ENCODE measurements at places on chromosomes 1 and 21.
A peak's percentile ranks its signal among the peaks of the same experiment; 100 is the strongest.

DNA sequence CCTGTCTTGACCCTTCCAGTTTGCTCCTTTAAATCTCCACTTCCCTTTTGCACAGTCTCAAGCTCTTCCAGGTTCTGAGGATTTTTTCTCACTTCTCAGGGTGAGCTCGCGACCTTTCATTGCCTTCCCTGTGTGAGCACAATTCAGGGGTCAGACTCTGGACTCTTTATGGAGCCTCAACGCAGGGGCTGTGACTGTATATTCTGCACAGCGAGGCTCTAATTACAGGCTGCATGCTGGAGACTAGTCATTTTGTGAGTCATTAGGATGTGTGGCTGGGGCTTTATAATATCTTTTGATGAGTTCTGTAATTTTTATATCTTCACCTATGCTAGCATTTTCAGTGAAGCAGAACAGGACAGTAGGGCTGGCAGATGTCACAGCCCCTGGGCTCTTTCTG lies 270.7 kb downstream of the KAZN start:
- DNase-seq: no peak

DNA sequence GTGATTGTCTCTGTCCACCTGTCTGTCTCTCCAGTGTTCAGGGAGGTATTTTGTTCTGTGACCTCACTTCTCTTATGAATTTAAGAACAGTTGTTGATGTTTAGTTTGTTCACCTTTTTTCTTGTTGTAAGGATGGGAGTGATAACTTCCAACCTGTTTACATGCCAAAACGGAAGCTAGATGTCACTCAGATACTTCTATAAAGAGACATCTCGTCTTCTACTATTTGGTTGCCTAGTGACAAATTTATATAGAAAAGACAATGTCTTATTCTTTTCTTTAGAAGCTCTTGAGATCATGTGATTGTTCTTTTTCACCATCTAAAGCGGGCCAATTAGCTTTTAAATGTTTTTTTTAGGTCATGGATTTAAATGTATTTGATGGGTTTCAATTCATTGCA lies 33.8 kb downstream of the PRSS38 start:
- DNase-seq: no peak

- DNase-seq: no peak
Measured at GRCh38 chr1:203513585-203514031, 19.7 kb downstream of the OPTC start.

GRCh38 chr1:88001460-88001859 lies 672.8 kb downstream of the LMO4 start:
- no peak for DNase-seq

DNA sequence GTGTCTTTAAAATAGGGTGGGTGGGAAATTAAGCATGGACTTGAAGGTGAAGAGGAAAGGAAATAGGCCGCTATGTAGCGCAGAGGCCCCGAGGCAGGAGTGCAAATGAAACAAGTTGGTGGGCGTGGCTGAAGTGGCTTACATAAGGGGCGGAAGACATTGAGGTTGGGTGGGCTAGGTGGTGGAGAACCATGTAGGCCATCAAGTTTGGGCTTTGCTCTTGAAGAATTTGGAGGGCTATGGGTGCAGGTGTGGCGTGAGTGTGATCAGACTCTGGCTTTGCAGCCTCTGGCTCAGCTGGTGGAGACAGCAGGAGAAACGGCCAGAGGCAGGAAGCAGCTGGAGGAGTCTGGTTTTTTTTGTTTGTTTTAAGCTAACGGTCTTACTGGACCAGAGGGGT lies 6.7 kb downstream of the SLFNL1 start:
- DNase-seq: no peak

- DNase-seq: no peak
Measured at GRCh38 chr1:18548643-18549042, 67.9 kb downstream of the KLHDC7A start.

GRCh38 chr1:177216587-177217202 lies 45.9 kb downstream of the BRINP2 start:
- DNase-seq: no peak

GRCh38 chr1:245217853-245218608 lies 63.2 kb downstream of the KIF26B start:
- DNase-seq: no peak

GRCh38 chr1:156904187-156904959 lies 10.9 kb downstream of the PEAR1 start:
- DNase-seq: no peak

DNA sequence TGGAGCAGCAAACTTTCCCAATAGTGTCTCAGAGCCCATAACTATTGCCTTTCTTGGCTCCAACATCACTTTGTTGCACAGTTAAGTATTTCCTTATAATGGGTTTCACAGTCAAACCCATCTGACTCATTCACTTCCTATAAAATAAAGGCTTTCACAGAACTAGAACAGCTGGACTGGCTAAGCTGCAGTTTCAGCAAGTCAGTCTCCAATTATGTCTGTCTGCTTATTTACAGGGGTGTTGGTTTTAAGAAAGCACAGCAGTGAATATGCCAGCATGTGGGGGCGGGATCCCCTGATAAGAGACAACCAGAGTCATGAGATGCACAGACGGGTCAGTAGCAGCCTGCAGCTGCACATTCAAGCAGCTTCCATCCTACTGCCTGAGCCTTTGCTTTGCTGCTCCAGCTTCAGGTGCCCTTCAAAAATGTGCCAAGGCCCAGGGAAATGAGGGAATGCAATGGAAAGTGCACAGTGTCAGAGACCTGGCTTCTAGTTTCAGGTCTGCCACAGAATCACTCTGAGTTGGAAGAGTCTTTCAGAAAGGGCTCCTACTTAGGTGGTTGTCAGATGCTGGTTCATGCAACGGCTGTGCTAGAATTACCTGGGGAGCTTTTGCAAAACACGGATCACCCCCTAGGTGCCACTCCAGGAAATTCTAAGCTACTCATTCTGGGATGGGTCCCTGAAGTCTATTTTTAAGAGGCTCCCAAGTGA lies 24.8 kb downstream of the RNF19B start:
- DNase-seq: no peak

- DNase-seq: no peak
Measured at GRCh38 chr1:182476625-182477024, 26.7 kb downstream of the RGSL1 start.

GRCh38 chr1:93681101-93681988 lies at the start of gene BCAR3:
Gene BCAR3, minus strand, starts transcription at chr1:93681837. Its CDS starts 6,907 bp downstream, at chr1:93674930.
- peak; percentile 50 for DNase-seq

GRCh38 chr1:62977366-62977765 lies 193.4 kb downstream of the ATG4C start:
- DNase-seq: no peak

- no peak for DNase-seq
Measured at GRCh38 chr1:54399765-54400164, 6.4 kb downstream of the SSBP3 start.

DNA sequence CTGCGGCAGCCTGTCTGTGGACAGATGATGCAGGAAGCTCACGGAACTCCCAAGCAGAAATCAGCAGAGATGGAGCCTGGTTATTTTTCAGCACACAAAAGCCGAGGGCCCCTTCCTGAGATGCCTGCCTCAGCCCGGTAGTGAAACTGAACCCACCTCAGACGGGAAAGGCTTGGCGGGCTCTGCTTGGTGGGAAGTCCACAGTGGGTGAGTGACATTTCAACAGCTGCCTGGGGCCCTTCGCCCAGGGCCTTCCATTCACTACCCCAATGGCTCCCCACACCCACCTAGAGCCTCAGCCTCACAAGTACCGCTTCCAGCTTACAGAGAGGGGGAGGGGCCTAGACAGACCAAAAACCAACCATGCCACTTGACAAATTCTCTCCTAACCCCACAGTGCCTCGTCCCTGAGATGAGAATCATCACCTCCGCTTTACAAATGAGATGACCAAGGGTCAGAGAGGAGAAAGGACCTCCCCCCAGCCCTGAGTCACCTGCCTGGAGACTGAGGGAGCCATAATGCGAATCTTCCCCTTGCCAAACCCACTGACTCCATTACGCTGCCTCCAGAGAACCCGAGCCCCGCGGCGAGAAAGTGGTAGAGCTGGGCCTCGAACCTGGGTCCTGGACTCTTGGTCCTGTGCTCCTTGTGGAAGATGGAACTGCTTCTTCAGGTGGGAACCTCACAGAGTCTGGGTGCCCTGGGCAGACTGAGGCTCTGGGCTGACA lies 3.4 kb upstream of the ECE1 start:
- no peak for DNase-seq

DNA sequence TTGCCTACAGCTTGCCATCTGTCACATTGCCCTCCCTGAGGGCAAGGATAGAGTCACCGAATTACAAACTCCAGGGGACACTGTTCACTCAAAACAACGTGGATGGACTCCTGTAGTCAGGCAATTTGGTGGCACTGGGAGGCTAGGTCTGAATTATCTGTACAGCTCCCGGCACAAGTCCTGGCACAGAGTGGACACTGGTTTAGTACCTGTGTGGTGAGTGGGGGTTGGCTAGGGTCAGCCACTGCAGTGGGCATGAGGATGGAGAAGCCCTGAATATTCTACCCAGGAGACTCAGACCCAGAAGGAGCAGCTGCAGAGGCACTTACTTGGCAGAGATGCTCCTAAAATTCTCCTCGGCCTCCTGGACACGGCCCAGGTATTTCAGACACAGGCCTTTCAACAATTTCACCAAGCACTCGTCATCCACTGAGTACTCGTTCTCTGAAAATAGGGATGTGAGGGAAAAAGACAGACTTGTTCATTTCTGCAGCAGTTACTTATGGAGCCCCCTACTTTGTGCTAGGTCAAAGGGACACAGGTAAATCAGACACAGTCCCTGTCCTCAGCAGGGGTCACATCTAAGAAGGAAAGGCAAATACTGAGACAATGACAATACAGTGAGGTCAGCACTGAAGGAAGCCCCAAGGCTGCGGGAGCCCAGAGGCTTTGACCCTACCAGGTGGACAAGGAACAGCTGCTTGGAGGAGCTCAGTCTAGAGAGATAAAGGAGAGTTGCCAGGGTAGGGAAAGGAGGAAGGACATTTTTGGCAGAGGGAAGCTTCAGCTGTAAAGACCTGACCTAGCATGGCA lies 40.5 kb downstream of the TTC39A start:
- DNase-seq: no peak

DNA sequence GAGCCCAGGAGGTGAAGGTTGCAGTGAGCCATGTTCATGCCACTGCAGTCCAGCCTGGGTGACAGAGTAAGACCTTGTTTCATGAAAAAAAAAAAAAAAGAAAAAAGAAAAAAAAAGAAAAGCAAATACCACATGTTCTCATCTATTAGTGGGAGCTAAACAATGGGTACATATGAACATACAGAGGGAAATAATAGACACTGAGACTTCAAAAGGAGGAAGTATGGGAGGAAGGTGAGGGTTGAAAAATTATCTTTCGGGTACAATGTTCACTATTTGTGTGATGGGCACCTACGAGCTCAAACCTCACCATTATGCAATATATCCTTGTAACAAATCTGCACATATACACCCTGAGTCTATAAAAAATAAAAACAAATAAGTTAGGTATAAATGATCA lies 6.4 kb downstream of the ITGB3BP start:
- DNase-seq: no peak

DNA sequence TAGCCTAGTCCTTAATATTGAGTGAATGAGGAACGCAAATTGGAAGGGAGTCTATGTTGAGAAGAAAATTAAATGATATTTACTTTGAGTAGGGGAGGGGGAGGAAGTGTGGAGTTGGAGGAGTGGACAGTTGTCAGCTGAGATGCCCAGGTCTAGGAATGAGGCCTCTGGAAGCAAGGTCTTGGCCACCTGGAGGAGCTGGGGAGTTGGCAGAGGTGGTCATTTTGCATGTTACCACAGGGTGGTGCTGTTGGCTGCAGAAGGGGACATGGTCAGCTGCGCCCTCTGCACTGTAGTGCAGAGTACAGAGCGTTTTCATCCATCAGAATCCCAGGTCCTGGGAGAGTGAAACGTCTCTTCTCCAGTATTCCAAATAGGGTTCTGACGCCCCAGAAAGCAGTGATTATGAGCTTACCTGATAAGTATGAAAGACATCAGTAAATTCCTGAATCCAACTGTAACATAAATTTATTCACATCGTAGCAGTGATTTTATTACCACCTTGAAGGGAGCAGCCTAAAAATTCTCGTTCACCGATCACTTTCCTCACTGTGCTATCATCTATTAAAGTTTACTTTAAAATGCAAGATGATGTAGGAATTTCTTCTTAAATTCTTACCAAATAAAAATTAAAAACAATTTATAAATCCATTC lies 13.8 kb downstream of the PARK7 start:
- DNase-seq: peak; percentile 67

DNA sequence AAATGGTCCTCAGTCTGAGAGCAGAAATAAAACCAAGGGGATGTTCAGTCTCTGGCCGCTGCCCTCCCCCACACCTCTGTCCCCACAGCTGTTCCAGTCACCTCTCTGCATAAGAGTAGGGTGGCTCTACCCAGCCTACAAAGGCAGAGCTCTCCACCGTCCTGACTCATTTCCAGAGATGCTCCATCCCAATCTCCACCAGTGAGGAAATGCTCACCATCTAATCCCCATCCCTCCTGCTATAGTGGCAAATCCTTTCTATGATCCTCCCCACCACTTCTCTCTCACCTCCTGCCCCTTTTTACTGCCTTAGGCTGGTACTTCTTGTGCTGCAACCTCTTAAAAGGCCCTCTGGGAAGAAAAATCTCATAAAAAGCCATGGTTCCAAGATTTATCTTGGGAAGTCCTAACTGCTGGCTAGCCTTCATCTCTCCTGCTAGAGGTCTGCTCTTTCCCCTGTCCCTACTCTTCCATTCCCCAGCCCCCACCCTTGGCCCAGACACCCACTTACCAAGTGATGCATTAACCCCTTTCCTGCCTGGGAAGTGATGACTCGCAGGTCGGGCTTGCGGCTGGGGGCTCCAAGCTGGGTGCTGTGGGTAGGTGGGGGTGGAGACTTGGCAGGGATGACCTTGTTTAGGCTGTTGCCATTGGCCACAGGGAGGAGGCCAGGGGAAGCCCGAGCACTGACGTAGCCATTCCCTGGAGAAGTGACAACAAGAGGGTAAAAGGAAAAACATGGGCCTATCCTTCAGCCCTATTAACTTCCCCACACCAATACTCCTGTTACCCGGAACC lies 23.9 kb downstream of the MEF2D start:
- DNase-seq: no peak

- DNase-seq: no peak
Measured at GRCh38 chr1:41851589-41851988, 67.1 kb downstream of the HIVEP3 start.

DNA sequence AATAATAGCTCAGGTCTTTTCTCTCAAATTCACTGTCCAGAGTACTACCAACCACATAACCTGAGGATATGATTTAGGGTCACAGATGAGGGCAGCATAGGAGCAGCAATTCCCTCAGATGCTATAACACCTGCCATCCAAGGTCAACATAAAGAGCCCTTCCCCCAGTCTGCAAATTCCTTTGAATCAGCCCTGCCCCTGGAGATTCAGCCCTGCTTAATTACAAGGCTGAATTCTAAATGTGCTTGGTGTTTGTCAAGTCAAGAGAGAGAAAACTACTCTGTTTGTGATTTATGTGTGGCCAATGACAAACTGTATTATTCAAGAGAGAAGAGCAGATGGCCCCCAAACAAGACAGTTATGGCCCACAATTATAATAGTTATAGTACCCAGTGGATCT lies 195.7 kb upstream of the ADGRL2 start:
- peak; percentile 27 for DNase-seq

Data from SHP77 (cell line).